ENCODE measurements at places on chromosomes 7 and 10. TPM values are rescaled to one million over a fixed set of nuclear protein-coding genes. Genes with fewer than 3 reads are reported as not detected.

DNA sequence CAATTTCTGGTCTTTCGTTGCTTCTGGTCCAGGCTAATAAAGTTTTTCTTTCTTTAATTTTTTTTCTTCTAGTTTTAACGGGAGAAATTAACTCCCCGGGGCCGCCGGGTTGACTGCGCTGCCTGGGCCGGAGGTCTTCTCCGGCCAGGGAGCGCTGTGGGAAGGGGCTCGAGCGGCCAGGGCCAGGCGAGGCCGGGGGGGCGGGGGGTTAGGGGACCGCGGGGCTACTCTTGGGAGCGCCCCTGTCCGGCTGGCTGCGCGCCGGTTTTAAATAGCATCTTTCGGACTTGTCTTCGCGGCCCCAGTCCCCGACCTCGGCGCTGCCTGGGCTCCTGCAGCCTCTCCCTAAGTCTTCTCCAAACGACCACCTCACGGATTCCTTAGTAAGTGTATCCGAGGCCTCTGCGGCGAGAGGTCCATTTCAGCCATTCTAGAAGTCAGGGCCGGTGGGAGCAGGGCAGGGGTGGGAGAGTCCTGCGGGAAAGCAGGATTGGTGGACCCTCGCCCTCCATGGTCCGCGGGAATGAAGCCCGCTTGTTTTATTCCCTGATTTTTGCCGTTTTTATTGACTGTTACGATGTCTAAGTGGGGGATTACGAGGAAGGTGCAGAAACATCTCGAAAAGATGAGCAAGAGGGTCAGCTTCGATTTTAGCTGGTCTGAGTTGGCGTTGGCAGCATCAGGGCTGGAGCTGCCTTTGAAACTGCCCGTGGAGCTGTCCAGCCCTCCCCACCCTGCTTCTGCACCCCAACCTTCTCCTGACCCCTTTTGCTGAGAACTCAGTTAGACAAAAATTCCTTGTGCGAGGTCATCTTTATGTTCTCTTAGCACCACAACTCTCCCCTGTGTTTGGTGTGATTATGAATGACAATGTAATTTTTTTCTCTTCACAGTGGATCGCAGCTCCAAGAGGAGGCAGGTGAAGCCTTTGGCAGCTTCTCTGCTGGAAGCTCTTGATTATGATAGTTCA is 555 bp downstream of the PHF14 start:
- DNase-seq = peak; percentile 28

GRCh38 chr7:36311539-36311938 is 78.1 kb upstream of the ANLN start:
- DNase-seq = no peak

Gene PIP
- polyA plus RNA-seq = not detected

GRCh38 chr10:99685597-99685967 is 26.3 kb downstream of the ENTPD7 start:
- no peak for DNase-seq

- DNase-seq = no peak
These were observed 4.2 kb downstream of the ANLN start for GRCh38 chr7:36393826-36394225.

- no peak for DNase-seq
These were observed 903.6 kb upstream of the AUTS2 start for GRCh38 chr7:68694656-68695055.

DNA sequence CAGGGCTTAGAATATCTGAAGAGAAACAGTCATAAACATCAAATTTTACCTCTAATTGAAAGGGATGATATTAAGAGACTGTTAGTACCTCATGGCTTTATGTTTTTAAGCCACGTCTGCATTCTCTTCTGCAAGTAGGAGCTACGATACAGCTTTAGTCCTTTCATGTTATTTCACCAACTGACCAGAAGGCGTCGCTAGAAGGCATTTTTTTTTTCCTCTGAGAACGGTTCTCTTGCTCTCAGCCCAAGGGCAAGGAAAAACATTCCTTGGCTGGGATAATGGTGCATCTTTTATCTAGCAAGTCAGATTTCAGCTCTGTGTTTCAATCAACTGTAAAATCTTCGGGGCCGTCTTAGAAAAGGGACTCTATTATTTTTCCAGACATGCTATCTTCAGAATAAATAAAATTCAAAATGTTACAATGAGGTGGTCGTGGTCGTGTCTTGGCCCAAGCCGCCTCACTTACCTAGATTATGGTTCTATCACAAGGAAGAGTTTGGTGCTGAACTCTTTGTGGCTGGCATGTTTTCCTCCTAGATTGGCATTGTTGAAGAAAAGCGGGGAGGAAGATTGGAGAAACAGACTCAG is 41.6 kb upstream of the LYZL2 start:
- peak; percentile 64 for DNase-seq

DNA sequence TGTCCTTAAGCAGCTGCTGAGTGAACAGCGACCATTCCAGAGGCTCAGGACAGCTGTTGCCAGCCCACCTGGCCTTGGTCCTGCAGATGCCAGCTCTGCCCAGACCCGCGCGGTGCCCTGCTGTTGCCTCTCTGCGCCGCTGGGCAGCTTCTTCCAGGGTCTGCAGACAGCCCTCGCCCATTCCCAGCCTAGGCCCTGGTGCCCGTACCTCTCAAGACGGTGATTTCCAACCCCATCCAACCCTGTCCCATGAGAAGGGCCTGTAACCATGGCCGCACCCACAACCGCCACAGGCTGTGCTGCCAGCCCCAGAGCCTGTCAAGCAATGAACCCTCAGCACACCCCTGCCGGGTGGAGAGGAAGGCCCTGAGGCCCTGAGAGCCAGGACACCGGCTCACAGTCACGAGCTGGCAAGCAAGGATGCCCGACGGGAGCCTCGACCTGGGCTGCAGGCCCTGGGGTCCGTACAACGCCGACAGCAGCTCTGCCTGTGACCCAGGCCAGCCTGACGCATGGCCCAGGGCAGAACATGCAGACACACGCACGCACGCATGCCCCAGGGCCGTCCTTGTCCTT is 231.9 kb downstream of the MAD1L1 start:
- no peak for DNase-seq

DNA sequence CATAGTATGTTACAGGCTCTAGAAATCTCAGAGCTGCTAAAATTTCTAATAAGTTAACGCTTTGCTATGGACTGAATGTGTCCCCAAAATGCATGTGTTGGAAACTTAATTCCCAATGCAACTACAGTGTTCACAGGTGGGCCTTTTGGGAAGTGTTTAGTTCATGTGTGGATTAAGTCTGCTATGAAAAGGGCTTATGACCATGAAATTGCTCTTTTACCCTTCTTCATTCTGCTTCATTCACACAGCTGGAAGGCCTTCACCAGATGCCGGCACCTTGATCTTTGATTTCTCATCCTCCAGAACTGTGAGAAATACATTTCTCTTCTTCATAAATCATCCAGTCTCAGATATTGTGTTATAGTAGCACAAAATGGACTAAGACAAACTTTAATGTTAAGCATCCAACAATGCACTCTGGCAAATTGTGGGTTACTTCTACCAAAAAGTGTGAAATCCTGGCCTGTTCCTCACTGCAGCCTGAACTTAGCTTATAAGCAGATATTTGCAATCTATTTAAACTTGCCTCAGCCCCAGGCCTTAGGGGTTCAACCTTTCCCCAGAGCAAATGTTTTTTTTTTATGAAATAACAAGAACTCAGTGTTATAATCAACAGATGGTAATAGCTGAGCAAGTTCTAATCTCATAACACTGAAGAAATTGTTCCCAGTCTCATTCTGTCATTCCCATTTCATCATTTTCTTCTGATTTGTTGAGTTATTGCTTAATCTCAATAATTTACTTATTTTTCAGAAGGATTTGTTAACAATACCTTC is 523.6 kb downstream of the KIF20B start:
- no peak for DNase-seq

Gene PRKAR2B
- 37.5 TPM for polyA plus RNA-seq

GRCh38 chr10:132404911-132405462 is 8.0 kb downstream of the PWWP2B start:
- no peak for DNase-seq

GRCh38 chr7:27960415-27960814 is 220.2 kb downstream of the JAZF1 start:
- DNase-seq = no peak

Measured in renal cortex interstitium (tissue), 15 donors.